ENCODE measurements at places on chromosomes 3 and 15. TPM values are rescaled to one million over a fixed set of nuclear protein-coding genes. Genes with fewer than 3 reads are reported as not detected.

Gene MESP2
- total RNA-seq = not detected

Gene GHSR
- not detected for total RNA-seq

Gene HIGD2B
- total RNA-seq = under 0.01 TPM

Gene ELP6
- total RNA-seq = 29.2 TPM

Gene HAUS2
- total RNA-seq = 17.9 TPM

Gene DAZL
- not detected for total RNA-seq

Gene FBXO40
- total RNA-seq = under 0.01 TPM

DNA sequence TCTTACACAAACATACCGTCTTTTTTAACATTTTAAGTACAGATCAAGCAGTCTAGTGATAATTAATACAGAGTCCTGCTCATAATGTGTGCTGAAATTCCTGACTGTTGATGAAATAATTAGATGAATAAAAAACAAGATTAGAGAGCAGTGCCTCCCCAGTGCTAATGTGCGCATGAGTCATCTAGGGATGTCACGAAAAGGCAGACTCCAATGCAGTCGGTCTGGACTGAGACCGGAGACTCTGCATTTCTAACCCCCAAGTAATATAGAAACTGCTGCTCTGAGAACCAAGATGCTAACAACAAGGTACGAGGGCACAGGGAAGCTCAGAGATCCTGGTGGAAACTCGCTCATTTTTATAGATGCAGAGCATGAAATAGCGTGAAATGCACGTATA, 61.4 kb downstream of the COL8A1 start:
- no peak for DNase-seq

DNA sequence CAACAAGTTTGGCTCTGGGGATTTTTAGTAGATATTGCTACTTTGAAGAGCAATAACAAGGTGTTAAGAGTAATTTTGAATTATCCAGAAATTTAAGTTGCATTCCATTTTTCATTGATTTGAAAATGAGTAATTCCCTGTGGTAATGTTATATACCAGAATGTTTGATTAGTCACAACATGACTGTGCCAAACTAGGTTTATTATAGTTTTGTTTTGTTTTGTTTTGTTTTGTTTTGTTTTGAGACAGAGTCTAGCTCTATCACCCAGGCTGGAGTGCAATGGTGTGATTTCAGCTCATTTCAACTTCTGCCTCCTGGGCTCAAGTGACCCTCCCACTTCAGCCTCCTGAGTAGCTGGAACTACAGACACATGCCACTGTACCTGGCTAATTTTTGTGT, 40.7 kb downstream of the CNOT10 start:
- DNase-seq = no peak

GRCh38 chr3:182058488-182058887, 346.8 kb downstream of the SOX2 start:
- DNase-seq = no peak

- DNase-seq = no peak
These were observed 2.6 kb downstream of the PPP1R2 start for GRCh38 chr3:195540511-195540910.

DNA sequence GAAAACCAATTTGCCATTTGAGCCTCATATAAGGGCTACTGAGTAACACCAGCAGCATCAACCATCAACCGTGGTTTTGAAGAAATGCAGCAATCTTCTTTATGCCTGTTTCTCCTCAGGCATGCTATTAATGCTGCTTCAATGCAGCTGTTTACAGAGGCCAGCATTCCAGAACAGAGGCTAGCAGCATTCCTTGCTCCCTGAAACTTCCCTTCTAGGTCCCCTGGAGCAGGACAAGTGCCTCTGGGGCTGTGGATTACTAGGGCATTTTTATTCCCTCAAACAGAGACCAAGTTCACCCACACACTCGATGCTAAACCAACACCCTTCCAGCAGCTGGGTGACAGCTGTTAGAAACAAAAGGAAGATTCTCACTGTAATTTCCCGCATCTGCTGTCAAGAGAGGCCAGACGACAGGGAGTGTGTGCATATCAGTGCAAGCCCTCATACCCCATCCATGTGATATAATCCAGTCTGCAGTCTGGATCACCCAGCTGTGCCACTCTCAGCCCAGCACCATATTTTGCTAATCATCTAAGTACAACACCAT, 57.5 kb downstream of the HOMER2 start:
- DNase-seq = no peak

DNA sequence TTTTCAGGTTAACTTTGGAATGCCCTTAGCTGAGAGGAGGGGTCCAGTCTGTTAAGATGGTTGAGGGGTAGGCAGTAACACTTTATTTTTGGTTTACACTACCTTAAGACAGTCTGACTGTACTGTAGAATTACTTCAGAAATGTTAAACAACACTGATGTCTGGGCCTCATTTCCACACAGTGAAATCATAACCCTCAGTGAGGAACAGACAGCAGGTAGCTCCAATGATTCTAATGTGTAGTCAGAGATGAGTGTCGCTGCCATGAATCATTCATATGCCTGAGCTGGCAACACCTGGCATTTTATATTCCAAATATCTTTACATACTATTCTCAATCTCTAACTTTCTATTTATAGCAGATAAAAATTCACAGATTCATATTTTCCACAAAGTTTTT, 37.3 kb upstream of the POU1F1 start:
- DNase-seq = no peak

DNA sequence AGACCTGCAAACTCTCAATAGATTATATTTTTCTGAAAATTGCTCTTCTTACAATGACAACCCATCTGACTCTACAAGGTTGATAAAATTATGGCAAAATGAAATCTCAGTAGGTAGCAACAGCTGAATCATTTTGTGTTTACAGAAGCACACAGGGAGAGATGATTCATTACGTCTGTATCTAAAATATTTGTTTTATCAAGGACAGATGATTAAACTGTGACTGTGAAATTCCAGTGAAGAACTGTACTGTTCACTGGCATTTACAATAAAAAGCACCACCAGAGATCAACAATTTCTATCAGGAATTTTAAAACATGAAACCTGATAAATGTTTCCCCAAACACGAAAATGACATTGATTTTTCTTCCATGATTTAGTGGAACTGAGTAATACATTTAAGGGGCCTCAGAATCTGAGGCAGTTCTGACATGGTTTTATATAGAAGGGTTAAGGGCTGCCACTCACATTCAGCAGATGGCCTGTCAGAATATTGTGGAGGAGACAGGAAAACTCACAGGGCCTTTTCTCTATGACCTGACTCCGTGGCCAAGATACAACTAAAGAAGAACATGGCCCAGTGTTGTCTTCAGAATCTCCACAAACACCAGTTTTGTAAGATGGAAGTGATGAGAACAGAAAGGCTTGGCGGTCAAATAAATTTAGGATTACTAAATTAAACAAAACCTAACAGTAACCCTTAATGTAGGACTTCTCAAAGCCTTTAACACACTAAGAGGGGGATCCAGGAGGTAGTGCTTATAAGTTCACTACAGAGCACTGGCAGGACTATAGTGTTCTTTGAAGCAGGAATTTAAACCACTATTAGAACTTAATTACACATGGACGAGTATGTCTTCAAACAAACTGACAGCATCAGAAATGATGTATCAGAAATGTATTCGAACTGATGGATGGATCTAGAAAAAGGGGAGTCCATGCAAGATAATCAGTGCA, 25.9 kb downstream of the RAD18 start:
- peak; percentile 79 for DNase-seq

GRCh38 chr3:32443478-32443877, 51.8 kb downstream of the CMTM7 start:
- peak; percentile 85 for DNase-seq

DNA sequence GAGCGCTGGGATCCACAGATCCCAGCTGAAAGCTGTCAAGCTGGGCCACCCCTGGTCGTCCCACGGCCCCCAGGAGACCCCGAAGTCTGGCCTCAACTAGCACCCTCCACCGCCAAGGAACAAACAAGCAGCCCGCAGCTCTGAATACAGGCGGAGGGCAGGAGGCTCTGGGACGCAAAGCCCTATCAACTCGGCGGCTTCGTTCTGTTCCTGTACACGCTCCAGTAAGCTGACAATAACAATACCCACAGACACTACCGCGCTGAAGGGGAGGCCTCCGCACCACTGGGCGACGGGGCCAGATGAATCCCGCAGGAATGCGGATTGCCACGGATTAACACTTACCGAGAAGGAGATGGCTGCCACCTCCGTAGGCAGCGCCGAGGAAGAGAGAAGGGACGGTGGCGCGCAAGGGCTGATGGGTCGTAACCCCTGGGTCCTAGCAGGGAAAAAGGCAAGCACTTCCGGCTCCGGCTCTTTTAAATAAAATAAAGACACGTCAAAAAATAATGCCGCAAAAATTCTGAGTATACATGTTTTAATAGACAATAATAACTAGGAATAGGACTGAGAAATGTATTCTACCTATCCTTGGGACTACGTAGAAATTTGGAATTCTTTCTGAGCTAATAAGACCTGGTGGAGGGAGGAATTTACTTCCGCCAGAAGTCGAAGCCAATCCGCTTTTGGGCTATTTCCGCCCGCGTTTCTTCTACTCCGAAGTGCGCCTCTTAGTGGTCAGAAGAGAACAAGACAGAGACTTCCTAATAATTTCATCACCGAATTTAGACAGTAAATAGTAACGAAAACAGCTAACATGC, at the start of gene RPL32:
RPL32 (minus strand) TSS at position 417 of the 821 bp plus-strand sequence. CDS start 1,328 bp downstream, outside the sequence.
- peak; percentile 97 for DNase-seq

- DNase-seq = no peak
These were observed 11.9 kb downstream of the SCAMP5 start for GRCh38 chr15:75007216-75007615.

DNA sequence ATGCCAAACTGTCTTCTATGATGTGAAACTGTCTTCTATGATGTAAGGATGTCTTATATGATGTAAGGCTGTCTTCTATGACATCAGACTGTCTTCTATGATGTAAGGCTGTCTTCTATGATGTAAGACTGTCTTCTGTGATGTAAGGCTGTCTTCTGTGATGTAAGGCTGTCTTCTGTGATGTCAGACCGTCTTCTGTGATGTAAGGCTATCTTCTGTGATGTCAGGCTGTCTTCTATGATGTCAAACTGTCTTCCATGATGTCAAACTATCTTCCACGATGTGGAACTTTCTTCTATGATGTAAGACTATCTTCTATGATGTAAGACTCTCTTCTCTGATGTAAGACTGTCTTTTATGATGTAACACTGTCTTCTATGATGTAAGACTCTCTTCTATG, 27.9 kb downstream of the MGLL start:
- DNase-seq = no peak

DNA sequence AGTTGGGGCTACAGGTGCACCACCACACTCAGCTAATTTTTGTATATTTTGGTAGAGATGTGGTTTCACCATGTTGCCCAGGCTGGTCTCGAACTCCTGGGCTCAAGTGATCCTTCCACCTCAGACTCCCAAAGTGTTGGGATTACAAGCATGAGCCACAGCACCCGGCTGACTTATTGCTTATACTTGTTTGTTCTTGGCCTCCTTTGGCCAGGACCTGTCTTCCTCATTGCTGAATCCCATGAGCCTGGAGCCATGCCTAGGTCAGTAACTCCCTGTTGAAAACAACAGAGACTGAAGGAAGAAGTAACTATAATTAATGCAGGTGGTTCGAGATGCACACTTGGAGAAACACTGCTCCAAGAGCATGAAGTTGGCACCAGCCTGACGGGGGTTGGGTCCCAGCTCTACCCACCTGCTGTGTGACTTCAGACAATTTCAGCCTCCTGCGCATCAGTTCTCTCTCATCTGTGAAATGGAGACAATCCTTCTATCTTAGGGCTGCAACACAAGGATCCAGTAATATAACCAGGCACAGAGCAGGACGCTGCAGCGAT, 38.9 kb downstream of the CPN2 start:
- no peak for DNase-seq

GRCh38 chr15:92883876-92884435, 16.2 kb upstream of the CHD2 start:
- DNase-seq = peak; percentile 9

- DNase-seq = no peak
These were observed 304.4 kb upstream of the C2CD4B start for GRCh38 chr15:62469478-62469873.

GRCh38 chr3:43549626-43550290, 72.1 kb downstream of the ANO10 start:
- DNase-seq = no peak

Measured in lung microvascular endothelial cell (primary cell).